ENCODE measurements at places on chromosomes 2 and 18.

DNA sequence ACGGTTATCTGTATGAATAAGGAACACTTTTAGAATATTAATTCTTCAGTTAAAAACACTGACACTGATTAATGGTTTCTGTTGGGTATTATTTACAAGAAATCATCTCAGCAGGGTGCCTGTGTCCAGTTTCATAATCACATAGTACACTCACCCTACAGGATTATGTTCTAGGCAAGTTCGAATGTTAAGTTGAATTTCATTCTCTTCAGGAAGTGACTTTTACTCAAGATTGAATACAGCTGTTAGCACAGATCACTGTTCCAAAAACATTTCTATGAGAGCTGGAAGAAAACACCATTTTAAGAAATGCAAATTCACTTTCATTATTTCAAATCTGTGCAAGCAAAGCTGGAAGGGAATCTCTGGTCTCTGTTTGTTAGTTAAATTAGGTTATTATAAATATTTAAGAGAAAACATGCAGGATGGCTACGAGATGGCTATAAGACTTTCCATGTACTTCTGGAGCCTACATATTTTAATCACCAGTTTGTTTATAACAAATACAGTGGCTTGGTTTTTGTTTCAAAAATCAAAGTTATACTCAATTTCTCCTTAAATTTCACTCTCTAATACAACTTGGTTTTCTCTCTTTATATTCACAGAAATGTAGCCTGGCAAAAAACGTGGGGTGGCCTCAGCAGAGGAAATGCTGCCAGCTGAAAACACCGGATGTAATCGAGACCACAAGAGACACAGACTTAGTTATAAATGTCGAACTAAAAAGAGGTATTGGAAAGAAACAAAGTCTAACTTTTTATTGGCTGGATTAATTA is 65.8 kb downstream of the RBMS1 start:
- peak; percentile 22 for DNase-seq

GRCh38 chr2:26172189-26172870 is 558 bp upstream of the GAREM2 start:
- no peak for DNase-seq

DNA sequence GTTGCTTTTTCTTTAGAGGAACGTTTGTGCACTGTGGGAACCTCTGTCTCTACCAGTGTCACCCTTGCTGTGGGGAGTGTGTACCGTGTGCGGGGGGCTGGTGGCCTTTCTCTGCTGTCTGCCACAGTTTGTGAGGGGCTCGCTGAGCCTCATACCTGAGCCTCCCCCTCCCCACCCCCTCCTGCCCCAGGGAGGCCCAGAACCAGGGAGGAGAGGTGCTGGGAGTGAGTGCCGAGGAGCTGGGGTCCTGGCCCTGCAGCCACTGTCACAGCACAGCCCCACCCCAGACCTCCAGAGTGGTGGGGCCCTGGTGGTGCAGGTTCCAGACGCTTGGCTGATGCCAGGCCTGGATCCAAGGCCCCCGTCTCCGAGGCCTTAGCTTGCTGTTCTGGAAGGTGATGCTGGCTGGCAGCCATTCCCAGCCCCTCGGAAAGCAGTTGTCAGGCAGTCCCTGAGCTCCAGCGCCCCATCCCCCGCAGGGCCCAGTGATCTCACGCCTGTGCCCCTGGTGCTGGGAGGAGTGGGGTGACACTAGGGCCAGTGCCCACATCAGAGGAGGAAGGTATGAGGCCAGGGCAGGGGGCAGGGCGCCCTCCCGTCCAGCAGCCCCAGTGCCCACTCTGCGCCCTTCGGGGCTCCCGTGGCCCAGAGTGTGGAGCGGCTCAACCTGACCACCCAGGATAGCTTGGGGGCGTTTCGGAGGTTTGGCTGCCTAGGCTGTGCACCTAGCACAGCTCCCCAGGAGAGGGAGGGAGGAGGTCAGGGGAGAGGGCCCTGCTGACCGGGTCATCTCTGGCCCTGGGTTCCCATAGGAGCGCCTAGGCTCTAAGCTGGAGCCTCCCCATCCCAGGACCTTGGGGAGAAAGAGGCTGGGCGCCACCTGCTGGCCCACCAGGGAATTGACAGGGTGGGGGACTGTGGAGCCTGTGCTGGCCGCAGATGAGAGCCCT is 53.0 kb upstream of the ALPP start:
- no peak for DNase-seq

DNA sequence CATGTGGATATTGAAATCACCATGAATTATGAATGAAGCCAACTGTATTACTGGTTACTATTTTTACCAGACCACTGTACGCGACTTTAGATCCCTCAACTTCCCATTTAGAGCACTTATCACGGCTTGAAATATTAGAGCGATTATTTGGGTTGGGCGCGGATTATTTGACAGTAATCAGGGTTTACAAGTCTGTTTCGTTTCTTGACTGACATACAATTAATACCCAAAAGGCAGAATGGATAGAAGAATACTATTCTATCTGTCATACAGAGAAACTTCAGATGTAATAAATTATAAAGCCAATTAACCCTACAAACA is 496 bp upstream of the NAPG start:
- no peak for DNase-seq

- no peak for DNase-seq
Measured at GRCh38 chr2:36964496-36965058, 1.8 kb downstream of the STRN start.

- no peak for DNase-seq
Measured at GRCh38 chr2:213932-214693, 49.7 kb downstream of the SH3YL1 start.

GRCh38 chr2:33110461-33110860 is 163.7 kb downstream of the LTBP1 start:
- no peak for DNase-seq

DNA sequence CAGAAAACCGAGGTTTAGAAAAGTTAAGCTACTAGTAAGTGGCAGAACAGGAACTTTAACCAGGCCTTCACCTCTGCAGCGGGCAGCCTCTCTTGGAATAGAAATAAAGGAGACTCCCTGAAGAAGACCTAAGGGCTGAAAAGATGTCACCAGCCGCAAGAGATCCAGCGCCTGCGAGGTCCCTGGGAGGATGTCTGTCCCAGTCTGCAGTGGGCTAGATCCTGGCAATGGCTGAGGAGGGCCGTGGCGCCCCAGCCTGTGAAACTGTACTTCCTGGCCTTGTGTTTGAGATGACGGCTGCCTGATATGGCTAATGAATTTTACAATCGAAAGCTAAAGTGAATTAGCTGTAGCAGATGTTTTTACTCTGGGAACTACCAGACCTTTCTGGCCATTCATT is 300.6 kb upstream of the SALL3 start:
- no peak for DNase-seq

DNA sequence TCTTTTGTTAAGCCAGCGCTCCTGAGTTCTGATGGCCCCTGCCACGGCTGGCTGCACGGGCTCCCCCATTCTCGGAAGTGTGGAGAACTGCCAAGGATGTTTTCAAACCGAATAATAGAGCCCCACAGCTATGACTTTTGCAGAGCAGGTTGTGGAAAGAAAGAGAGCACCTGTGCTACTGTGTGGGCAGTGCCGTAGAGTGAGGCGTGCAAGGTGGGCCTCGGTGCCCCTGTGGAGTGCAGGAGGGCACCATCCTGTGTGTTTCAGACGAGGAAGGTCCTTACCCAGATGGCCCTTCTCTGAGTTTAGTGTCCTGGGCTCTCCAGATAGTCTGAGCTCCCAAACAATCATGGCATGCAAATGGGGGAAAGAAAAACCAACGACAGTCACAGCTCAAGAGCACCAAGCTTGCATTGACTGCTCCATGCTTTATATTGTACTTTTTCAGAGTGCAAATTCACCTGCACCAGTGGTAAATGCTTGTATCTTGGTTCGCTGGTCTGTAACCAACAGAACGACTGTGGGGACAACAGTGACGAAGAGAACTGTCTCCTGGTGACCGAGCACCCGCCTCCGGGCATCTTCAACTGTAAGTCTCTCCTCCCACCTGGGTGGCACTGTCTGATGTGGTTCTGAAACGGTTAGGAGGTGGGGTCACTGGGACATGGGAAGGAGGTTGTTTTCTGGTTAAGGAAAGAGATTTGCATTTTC is 219.4 kb downstream of the LDLRAD4 start:
- DNase-seq: peak; percentile 25

DNA sequence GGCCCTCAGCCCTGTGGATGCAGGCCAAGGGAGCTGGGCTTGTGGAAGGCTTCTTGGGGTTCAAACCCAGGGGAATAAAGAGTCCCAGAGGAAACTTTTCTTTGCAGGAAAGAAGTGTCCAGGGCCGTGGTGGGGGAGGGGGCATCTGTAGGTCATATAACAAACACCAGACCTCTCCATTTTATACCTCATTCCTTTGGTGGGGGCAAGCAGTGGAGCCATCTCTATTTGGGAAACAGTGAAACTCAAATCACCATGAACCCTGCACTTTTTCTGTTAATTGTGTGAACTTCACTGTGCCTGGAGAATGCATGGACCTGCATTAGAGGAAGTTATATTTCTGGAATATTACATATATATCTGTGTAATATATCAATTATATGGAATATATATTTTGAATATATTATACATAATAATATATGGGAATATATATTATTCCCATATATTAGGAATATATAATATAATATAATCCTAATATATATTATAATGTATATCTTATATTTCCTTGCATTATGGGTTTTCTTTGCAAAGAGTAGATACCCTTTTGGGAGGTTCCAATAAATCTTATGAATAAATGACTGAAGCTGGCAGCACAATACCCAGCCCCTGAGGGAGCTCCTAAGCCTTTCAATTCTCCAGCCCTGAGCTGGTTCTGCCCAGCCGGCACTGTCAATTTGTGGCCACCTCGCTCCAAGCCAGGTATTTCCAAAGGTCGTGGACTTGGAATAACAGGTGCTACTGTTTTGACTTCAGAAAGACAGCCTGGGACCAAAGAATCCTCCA is 97.7 kb upstream of the PKDCC start:
- DNase-seq: no peak
